ENCODE measurements at places on chromosomes 1 and 21.

DNA sequence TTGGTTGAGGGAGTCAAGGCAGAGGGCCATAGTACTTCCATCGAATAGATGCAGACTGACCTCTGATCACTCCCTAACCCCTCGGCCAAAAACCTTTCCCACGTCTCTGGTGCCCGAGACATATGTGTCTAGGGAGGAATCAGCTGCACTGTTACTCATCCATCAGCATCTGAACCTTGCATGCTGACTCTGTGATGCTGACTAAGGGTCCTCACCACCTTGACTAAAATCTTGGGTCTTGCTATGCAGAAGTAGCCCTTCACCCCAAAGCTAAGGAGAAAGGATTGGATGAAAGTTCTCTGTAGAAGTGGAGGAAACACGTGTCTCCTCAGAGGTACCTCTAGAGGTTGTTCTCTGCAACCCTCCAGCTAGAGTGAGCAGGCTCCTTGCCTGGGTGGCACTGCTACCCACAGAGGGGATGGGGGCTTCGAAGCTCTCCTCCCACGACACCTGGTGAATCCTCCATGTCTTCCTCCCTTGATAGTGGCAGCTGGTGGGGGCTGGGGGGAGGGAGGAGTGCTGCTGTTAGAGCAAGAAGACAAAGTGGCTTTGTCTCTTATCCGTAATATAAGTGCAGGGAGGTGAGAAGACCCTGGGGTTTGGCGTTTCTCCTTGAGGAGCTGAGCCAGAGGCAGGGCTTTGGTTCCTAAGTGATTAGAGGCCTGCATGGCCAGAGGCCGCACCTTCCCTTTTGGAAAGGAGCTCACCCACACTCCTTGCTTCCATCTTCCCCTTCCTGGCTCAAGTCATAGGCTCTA, 45.1 kb downstream of the ATP2B4 start:
- no peak for DNase-seq

GRCh38 chr1:13728091-13728715, 28.2 kb downstream of the PRDM2 start:
- DNase-seq, result no peak

- no peak for DNase-seq
These were observed 43.2 kb downstream of the CNN3 start for GRCh38 chr1:94883691-94884090.

DNA sequence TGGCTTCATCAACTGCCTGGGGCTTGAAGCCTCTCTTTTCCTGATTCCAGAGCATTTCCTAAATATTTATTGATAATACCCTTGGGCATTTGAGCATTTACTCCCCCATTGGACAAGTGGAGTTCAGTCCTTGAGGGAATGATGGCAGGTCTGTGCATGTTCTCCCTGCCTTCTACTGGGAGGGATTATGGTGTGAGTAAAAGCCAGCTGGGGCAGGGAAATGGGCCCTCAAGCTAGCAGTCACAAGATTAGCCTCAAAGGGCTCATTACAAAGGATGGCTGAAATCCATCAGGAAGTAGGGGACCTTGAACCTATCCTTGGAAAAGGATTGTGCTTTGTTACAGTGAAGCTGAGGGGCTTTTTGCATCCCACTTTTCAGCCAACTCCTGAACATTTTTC, 24.2 kb upstream of the OSBPL9 start:
- DNase-seq, result no peak

GRCh38 chr1:181594553-181594952, 111.2 kb downstream of the CACNA1E start:
- DNase-seq, result no peak

- no peak for DNase-seq
These were observed 41.7 kb downstream of the EVI5 start for GRCh38 chr1:92743221-92743620.

- DNase-seq, result no peak
These were observed 160.7 kb upstream of the KLHDC7A start for GRCh38 chr1:18320051-18320450.

DNA sequence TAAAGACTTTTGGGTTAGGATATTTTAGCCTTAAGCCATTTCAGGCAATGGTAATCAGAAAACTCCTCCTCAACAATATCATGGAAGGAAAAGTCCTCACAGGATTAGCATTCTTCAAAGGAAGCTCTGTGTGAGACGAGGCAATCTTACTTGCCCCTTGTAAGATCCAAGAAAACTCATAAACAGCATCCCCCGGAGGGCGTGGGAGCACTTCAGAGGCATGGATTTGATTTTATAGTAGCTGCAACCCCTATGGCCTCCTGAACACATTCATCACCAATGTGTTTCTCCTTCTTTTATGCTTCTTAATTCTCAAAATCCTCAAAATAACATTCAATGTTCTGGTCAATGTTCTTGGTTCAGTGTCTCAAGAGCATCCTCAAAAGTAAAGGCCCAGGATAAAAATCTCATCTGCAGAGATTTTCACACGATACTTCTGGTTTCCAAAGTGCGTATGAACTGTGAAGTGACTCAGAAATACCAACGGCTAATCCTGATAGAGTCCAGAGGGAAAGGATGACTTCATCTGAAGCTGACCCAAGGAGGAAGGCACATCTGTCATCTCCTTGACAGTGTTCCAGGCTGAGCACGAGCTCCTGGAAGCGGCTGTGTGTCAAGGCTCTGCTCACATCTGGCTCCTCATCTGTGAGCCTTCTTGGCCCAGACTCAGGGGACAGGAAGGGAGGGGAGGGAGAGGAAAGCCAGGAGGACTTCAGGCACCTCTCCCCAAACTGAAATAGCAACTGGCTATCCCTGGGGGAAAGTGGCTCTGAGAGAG, 49.3 kb upstream of the PSEN2 start:
- DNase-seq, result peak; percentile 63

DNA sequence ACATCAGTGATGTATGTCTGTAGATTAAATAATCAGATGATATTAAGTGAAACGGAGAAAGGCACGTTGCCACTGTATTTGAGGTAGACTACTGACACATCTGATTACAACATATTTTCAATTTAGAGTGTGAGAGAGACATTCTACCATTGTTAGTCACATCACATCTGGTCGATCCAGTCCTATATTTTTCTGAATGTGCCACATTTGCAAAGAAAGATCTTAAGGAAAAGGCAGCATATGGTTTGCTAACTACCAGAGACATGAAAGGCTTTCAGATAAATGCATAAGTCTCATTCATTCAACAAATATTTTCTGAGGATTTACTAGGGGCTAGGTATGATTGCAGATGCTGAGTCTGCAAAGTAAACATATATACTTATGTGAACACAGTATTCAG, 114.3 kb upstream of the RUNX1 start:
- no peak for DNase-seq

GRCh38 chr1:157153746-157154145, 15.6 kb upstream of the ETV3 start:
- peak; percentile 6 for DNase-seq

- DNase-seq, result no peak
These were observed 996 bp upstream of the C1orf159 start for GRCh38 chr1:1116701-1117468.

GRCh38 chr1:7070389-7071029, 285.3 kb downstream of the CAMTA1 start:
- no peak for DNase-seq

DNA sequence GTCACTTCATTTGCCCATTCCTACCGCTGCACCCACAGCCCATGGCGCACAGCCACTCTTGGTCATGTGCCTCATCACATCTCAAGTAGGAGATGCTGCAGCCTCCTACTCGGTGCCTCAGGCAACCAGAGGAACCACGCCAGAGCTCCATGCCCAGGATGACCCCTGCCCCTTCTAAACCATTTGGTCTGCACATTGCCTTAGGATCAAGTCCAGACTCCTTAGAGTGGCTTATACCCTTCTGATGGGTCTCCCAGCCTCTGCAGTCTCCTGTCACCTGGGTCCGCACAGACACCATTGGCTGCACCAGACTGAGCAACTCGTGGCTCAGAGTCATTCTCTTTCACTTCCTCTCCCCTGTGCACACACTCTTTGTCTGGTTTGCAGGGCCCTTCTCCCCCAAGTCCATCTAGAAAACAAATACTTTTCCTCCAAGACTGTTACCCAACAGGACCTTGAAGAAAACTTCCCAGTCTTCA, 2.2 kb upstream of the ADORA3 start:
- DNase-seq, result no peak

DNA sequence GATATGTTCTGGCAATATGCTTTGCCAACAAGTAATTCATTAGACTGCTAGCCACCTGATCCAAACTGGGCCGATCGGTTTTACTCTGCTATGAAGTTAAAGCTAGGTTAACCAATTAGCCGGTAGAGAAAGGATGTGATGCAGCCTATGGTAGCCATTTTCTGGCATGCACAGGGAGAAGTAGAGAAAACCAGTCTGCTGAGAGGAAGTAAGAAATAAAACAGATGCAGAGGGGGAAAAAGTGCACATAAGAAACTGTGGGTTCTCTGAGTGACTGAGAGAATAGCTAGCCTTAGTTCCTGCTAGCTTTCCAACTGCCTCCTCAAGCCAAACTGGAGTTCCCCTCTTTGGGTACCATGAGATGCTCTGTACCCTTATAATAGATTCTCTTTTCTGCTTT, 52.8 kb downstream of the ARID4B start:
- no peak for DNase-seq
